Thymus (tissue), 14 donors: ENCODE measurements at places on chromosomes 1 and 21.

- no peak for DNase-seq
These were observed 33.1 kb upstream of the GOLT1A start for GRCh38 chr1:204246876-204247275.

GRCh38 chr1:161119092-161119903 lies 1.4 kb downstream of the NIT1 start:
- DNase-seq, result no peak

- DNase-seq, result no peak
These were observed 674.6 kb downstream of the PTPRC start for GRCh38 chr1:199313444-199313843.

DNA sequence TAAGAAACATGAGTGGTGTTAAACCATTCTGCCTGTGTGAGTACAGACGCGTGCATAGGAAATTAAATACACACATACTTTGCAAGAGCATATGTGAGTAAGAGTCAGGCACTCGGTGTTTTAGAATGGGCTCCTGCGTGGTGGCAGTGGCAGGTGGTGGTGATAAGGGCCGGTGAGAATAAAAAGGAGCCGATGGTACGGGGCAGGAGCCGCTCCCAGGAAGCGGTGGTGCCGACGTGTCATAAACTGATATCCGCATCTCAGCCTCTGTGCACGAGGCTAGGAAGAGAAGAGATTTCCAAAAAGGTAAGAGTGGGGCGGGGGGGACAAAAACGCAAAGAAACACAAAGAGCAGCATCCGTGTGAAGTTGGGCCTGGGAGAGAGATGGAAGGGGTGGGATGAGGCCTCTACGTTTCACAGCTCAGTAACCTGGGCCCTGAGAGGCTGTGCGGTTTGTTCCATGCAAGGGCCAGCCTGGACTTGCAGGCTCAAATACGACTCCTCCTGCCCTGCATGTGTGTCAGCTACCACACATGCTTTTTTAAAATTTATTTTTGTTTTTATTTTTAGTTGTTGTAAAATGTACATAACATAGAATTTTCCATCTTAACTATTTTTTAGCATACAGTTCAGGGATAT lies 127.7 kb upstream of the COL6A1 start:
- DNase-seq, result no peak

DNA sequence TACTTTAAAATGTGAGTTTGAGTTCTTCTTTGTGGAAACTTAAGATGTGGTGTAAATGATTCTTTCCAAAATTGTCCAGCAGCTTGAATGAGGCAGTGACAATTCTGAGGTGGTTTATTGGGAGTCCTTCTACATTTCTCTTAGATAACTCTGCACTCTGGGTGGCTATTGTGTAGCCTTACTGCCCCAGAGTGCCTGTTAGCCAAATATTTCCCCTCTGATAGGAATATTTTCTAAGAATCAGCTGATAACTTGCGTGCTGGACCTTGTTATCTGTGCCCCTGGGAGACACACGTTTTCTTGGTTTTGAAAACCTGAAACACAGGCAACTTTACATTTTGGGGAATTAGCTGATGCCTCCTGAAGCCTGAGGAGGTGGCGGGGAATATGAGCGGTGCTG lies 91.6 kb downstream of the CD247 start:
- no peak for DNase-seq

DNA sequence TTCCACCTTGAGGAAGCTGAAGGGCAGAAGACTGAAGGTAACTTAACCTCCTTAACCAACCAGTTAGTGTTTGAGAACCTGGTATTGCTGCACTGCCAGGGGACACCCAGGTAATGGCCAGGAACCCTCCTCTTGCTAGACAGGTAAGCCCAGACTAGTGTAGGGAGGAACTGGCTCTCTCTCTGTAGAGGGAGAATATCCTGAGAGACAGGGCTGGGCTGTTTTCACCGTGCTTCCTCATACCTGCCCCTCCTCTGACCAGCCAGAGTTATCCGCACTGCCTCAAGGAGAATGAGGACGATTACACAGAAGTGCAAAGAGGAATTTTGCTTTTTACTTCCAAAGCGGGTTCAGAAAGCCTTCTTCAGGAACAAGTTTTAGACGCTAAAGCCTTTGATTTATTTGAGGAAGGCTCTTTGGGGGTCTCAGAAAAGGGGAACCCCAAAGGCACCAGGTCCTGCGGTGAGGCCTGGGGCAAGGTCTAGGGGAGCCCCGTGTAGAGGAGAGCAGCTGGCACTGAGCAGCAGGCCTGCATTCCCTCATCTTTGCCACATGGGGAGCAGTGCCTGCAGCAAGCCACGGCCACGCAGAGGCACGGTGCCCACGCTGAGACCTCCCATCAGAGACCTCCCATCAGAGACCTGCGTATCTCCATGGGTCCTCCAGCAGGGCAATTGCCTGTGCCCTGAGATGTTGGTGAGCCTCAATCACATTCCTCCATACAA lies 13.5 kb downstream of the GNG4 start:
- DNase-seq, result no peak
